ENCODE measurements at places on chromosomes 7 and 10.

DNA sequence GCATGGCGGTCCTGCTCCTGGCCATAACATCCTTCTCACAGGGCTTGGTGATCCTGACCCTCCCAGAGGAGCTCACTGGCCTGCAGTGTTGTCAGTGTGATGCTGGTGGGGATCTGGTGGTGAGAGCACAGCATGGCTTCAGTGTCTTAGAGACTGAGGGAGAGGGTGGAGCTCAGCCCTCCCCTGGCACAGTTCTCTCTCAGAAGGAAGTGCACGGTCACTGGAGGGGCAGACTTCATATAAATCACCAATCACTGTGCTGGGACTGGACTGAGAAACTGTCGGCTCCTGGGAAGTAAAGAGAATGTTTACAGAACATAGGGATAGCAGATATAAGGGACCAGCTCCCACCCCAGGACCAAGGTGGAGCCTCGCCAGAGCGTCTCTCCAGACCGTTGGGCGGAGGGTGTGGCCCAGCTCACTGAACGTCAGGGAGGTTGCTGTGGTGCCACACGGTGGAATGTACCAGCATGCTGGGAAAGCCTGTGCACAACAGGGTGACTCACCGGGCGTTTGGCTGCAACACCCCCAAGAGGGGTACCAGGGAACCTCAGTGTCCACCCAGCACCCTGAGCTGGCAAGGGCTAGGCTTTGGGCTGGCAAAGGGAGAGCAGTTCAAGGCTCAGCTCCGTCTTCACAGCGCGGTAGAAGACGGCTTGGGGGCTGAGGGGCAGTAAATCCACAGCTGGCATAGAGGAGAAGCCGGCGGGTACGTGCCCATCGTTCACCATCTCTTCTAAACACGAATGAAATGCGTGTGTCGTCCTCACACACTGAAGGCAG lies 8.8 kb upstream of the GET4 start:
- peak; percentile 98 for DNase-seq

DNA sequence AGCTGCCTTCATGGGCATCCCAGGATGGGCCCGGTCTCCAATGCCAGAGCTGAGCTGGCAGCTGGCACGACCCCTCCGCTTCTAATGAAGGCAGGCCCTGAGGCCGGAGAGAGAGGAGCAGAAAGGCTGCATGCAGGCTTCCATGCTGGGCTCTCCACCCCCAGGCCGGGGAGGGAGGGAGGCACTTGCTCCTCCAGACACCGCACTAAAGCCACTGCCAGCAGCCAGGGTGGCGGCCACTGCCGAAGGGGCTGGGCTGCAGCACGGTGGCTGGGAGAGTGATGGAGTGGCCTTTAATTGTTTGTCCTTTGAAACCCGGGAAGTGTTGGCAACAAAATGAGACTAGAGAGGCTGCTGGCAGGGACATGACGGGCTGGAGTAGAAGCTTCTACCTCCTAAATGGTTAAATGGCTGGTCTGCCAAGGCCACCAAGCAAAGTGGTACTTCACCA lies 236.5 kb downstream of the SKAP2 start:
- DNase-seq, result no peak

DNA sequence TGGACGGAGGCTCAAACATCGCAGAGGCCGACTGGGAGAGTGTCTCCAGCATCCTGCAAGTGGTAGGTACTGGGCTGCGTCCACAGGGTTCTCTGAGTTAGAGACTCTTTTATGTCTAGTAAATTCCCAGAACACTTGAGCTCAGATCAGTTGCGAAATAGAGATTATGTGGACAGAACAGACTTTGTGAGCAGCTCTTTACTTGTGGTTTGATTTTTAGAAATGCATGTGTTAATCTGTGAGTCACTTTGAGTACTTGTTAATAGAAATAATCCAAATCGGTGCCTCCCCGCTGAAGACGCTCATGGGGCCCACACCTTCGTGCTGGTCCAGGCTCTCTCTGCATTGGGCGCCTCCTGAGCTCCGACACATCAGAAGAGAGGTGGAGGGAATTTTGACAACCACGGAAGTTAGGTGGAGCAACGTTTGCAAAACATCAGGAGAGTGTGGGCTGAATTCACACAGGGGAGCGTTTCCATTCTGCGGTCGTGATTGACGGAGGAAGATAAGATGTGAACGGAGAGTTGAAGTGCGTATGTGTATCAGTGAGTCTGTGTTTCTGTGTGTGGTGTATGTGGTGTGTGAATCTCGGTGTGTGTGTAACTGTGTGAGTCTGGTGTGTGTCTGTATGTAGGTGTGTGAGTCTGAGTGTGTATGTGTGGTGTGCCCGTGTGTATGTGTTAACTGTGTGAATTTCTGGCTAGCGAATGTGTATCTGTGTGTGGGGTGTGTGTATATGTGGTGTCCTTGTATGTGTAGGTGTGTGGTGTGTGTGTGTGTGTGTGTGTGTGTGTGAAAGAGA lies 32.1 kb downstream of the PFKP start:
- DNase-seq, result no peak

DNA sequence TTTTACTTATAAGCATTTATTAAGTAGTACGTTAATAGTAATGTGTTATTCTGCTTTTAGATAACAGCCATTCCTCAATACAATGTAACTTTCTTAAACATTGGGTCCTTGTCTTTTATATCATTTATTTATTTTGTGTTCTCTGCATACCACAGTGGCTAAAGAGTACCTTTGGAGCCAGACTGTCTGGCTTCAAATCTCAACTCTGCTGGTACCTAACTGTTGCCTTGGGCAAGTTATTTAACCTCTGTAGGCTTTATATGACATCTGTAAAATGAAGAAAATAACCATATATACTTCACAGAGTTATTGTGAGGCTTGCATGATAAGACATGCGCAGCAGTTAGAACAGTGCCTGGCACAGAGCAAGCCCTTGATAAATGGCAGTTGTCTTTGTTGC lies 397.6 kb downstream of the MDFIC start:
- no peak for DNase-seq

- no peak for DNase-seq
Observed at GRCh38 chr7:158865462-158865922, 9.1 kb downstream of the DYNC2I1 start.

GRCh38 chr10:78319841-78320240 lies 286.2 kb downstream of the RPS24 start:
- no peak for DNase-seq

DNA sequence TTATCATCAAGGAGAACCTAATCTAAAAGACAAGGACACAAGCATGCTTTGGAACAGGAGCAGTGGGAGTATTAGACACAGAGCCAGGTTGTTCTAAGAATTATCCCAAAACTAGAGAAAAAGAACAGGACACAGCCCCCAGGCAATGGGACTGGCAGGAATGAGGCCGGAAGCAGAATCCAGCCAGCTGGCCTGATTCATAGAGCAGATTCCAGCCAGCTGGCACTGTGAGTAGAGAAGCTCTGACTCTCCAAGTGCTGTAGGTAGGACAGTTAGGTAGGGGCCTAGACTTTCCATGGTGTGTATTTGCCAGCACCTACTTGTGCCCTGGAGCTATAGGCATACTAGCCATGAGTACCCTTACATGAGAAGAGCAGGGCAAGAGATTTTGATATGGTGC lies 13.3 kb upstream of the RAB18 start:
- DNase-seq, result no peak

DNA sequence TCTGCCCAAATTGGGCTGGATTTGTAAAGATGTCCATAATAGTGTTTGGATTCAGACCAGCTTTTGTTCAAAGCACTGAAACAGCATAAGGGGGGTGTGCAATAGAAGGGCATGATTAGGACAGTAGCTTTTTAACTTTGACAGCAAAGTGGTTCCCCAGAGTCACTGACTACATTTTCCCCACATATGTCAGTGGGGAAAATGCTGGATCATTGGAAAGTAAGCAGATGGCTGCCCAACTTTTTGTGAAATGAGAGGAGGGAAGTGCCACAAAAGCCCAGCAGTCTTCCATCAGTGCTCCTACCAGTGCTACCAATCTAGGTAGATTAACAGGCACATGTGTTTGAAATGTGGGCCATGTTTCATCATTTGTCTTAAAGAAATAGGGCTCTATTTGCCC lies 162.8 kb downstream of the FZD1 start:
- no peak for DNase-seq

DNA sequence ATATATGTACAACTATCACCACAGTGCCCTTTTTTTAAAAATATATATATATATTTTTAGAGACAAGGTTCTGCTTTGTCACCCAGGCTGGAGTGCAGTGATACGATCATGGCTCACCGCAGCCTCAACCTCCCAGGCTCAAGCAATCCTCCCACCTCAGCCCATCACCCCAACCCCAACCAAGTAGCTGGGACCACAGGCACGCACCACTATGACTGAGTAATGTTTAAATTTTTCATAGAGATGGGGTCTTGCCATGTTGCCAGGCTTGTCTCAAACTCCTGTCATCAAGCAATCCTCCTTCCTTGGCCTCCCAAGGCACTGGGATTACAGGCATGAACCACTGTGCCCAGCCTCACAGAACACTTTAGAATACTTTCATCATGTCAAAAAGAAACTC lies 234.9 kb downstream of the SH2D4B start:
- DNase-seq, result no peak

- DNase-seq, result no peak
Observed at GRCh38 chr7:132428247-132428919, 147.9 kb downstream of the PLXNA4 start.

GRCh38 chr10:109866995-109867635 lies 56.2 kb downstream of the XPNPEP1 start:
- DNase-seq, result peak; percentile 42

GRCh38 chr7:2966466-2967078 lies 77.1 kb downstream of the CARD11 start:
- DNase-seq, result no peak

DNA sequence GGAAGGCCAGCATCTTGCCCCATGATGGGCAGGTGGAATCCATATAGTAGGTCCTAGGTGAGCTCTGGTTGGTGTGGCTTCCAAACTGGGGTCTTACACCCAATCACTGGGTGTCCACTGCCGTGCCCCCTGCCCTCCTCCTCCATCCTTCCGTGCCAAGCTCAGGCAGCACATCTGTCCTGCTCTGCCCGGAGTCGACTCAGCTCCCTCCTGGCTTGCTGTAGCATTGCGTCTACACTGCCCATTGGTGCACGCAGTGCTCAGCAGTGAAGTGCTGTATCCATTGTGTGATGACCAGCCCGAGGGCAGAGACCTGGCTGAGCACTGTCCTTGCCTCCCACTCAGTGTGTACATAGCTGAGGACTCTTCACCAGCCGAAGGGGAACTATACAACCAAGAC lies 148.4 kb downstream of the ADAM12 start:
- no peak for DNase-seq

Data from Caki2 (cell line).